ENCODE measurements at places on chromosomes 2 and 18. TPM values are rescaled to one million over a fixed set of nuclear protein-coding genes. Genes with fewer than 3 reads are reported as not detected.

Gene SMAD4
- 106 TPM for total RNA-seq

- no peak overlapping the region for H3K4me3 ChIP-seq
- peaks cover 19% of the 10 kb centered on the region for H3K4me1 ChIP-seq
- H3K36me3 ChIP-seq = no peaks in the 10 kb centered on the region
Measured at GRCh38 chr2:96112501-96113366, 3.6 kb downstream of the ADRA2B start.

Gene RTKN
- total RNA-seq = 63.1 TPM

GRCh38 chr2:64745562-64745961, 91.8 kb upstream of the SERTAD2 start:
- H3K27me3 ChIP-seq = no peaks in the 10 kb centered on the region
- no peaks in the 10 kb centered on the region for H3K36me3 ChIP-seq
- peaks cover 29% of the 10 kb centered on the region for H3K4me1 ChIP-seq
- DNase-seq = no peak

GRCh38 chr2:8966123-8966908, 37.2 kb downstream of the MBOAT2 start:
- DNase-seq = no peak
- H3K27me3 ChIP-seq = no peaks in the 10 kb centered on the region
- H3K4me3 ChIP-seq = no peak overlapping the region
- no peak overlapping the region for H3K27ac ChIP-seq

Gene AMER3
- total RNA-seq = not detected

DNA sequence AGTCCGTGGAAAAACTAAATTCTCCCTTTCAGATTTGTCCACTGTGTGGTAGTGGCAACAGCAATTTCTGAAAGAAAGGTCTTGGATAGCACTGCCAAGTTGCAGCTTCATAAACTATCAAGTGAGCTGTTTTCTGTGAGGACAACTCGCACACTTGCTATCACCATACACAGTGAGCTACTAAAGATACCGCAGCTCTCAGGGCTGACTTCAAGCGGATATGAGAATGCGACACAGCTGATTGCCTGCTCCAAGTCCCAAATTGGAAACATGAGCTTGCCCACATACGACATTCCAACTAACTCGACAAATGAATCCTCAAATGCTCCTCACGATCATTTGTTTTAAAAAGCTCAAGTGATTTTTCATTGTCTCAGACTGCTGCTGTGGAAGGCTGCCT, 46.2 kb downstream of the E2F6 start:
- no peaks in the 10 kb centered on the region for H3K27me3 ChIP-seq
- H3K4me3 ChIP-seq = no peak overlapping the region
- peak overlapping the region; percentile 64 for H3K27ac ChIP-seq
- no peaks in the 10 kb centered on the region for H3K36me3 ChIP-seq
- no peak for DNase-seq

Gene C2orf15
- total RNA-seq = 1.1 TPM

Data from suprapubic skin (tissue), 4 donors.